ENCODE measurements at places on chromosomes 4 and X.

GRCh38 chrX:25010784-25011588, 4.8 kb downstream of the ARX start:
- DNase-seq, result no peak

GRCh38 chr4:147723326-147723725, 8.6 kb upstream of the ARHGAP10 start:
- no peak for DNase-seq

DNA sequence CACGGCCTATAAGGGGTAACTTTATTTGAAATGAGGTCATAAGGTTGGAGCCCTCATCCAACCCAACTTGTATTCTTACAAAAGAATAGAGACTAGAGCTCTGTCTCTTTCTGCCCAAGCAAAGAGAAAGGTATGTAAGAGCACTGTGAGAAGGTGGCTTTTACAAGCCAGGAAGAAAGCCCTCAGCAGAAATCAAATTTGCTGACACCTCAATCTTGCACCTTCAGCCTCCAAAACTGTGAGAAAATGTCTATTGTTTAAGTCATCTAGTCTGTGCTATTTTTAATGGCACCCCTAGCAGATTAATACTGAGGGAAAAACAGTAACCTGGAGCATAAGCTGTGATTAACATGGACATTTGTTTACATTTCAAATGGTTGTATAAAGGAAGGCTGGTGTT, 860.7 kb downstream of the PCDH7 start:
- DNase-seq, result no peak

- no peak for DNase-seq
Observed at GRCh38 chr4:104044369-104044768, 324.6 kb upstream of the TACR3 start.

DNA sequence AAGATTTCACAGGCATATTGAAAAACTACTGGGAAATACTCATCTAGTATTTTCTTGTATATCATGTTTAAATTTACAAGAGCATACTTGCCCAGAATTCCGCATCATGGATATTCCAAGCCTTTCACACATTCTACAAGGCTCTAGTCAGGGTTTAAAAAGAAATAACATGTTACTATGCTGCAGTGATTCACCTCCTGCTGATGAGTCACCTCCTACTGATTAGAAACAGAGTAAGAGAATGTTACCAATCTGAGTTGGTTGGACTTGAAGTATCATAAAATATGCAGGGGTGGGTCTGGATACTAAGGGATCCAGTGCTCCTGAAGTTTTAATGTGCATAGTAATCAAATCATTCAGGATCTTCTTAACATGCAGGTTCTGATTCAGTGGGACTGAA, 192.0 kb upstream of the ANK2 start:
- DNase-seq, result no peak

GRCh38 chr4:164343472-164343976, 410.4 kb upstream of the SMIM31 start:
- no peak for DNase-seq

GRCh38 chr4:77776182-77777134, 42.7 kb downstream of the CNOT6L start:
- no peak for DNase-seq

DNA sequence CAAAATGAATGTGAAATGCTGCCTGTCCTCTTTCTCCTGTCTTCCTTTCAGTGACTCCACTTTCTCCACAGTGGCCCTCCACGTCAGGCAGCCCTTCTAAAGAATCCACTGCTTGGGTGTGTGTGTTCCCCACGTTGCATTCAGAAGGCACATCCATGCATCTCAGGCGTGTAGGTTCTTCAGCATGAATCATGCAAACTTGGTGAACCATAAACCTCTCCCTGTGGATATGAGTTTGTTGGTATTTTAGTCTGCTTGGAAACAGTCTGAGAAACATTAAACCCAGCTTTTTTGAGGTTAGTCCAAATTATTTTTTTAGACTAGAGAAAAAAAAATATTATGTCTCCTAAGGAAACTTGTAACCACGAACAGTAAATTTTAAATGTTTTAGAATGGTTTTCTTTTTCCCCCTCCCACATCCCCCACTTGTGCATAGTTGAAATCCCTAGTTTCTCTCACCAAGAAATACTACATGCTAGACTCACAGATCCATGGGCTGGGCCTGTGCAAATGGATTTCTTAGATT, 251.6 kb downstream of the CBR4 start:
- DNase-seq, result no peak

DNA sequence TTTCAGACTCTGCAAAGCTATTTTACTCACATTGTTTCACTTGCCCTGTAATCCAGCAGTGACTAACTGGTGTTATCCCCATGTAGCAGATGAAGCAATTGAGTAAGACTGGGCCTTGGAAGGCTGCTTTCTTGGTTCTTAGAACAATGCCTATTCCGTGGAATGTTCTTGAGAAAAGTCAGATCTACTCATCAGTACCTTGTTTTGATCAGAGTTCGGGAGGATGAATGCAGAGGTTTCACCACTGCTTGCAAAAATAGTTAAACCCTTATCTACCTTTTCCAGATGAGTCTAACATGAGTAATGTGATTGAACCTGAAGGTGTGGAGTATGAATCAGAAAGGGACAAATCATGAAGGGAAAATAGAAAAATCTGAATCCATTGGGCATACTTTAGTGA, 1.8 kb downstream of the MAOB start:
- no peak for DNase-seq

DNA sequence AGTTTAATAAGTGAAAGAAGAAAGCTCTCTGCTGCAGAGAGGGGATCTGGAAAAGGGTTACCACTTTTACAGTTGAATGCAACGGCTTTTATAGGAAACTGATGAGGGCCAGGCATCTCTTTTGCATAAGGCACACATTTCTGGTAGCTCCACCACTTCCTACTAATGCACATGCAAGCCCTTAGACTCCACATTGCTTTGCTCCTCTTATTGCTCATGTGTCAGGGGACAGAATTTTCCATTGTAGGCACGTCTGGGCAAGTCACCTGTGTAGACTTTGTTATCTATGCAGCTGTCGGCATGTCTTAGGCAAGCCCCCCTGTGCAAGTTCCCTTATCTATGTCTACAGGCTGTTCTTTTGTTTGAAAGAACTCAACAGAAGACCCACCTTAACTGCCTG, 294.6 kb upstream of the STS start:
- DNase-seq, result no peak

DNA sequence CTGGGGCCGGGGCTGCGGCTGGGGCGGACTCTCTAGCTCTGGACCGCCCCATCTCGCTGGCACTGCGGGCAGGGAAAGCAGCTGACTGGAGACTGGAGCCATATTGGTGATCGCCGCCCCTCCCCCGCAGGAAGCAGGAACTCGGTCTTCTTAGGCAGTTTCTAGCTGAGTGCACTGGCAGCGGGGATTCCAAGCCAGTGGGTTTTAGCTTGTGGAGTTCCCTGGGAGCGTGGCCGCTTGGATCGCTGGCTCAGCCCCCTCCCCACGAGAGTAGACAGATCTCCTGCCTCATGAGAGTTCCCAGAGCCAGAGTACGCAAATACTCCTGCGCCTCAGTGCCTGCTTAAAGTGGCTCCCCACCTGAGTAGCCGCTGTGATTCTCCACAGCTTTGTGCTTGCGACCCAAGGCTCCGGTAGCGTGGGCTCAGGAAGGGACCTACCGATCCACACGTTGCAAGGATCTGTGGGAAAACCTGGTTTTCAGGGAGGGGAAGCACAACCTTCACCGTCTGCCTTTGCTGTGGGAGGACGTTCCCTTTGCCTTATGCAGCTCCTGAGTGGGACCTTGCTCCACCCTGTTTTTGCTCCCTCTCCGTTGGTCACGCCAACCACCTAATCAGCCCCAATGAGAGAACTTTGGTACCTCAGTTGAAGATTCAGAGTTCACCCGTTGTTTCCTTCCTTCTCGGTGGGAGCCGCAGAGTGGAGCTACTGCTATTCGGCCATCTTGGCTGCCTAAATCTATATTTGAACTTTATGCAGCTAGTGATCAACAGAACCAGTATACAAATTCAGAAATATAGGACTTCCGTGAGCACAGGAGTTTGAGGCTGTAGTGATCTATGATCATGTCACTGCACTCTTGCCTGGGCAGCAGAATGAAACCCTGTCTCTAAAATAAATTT, 803.9 kb upstream of the PCDH10 start:
- DNase-seq, result no peak

DNA sequence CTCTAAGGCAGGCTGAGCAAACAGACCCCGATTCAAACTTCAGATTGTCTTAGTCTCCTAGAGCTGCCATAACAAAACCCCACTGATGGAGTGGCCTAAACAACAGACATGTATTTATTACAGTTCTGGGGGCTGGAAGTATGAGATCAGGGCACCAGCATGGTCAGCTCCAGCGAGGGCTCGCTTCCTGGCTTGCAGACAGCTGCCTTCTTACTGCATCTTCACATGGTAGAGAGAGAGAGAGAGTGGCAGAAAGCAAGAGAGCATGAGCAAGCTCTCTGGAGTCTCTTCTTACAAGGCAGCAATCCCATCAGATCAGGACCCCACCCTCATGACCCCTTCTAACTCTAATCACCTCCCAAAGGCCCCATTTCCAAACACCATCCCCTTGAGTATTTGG, 22.3 kb upstream of the SORCS2 start:
- DNase-seq, result no peak

- DNase-seq, result no peak
Observed at GRCh38 chrX:18465051-18465450, 39.6 kb downstream of the CDKL5 start.

Data from stimulated activated naive CD8-positive, alpha-beta T cell treated with anti-CD3 and anti-CD28 coated beads, Interleukin-15, amount 100 ng/mL, for 72 hours (primary cell).